Right lung (tissue), 10 donors: ENCODE measurements at places on chromosomes 16 and 17. TPM values are rescaled to one million over a fixed set of nuclear protein-coding genes. Genes with fewer than 3 reads are reported as not detected.

DNA sequence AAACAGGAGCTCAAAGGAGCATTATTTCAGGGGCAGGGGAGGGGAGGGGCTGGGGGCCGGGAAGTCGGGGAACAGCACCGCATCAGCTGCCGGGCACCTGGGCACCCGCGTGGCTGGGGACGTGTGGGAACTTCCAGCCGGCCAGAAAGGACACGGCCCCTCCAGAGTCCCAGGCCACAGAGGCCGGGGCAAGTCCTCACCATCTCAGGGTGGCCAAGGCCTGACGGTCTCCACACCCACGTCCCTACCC, 1.1 kb downstream of the PGAP6 start:
- DNase-seq, result no peak

NUP85 gene
- 79.5 TPM for polyA plus RNA-seq

DNA sequence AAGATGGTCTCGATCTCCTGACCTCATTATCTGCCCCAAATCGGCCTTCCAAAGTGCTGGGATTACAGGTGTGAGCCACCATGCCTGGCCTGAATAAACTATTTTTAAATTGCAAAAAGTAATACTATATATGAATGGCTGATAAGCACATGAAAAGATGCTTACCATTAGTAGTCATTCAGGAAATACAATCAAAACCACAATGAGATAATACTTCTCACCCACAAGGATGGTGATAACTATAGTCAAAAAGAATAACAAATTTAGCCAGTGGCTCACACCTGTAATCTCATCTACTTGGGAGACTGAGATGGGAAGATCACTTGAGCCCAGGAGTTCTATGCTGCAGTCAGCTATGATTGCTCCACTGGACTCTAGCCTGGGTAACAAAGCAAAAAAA, 2.4 kb upstream of the TACO1 start:
- DNase-seq, result no peak

EXOC7 gene
- 171 TPM for polyA plus RNA-seq

TEDC2 gene
- 7.7 TPM for polyA plus RNA-seq
